Purkinje cell (primary cell): ENCODE measurements at places on chromosomes 7 and 10. TPM values are rescaled to one million over a fixed set of nuclear protein-coding genes. Genes with fewer than 3 reads are reported as not detected.

Gene TRPV5
- not detected in 2 replicates for polyA plus RNA-seq

Gene TMEM236
- polyA plus RNA-seq, result 0.13 TPM in 1 of 2 replicates, not detected in the other

Gene SRGN
- polyA plus RNA-seq, result 6.8 and 12.5 TPM in 2 replicates

Gene FGFR2
- 38.5 and 53.3 TPM in 2 replicates for polyA plus RNA-seq

Gene GLI3
- 0.46 and 0.65 TPM in 2 replicates for polyA plus RNA-seq

Gene FAM131B
- polyA plus RNA-seq, result 0.35 and 3.6 TPM in 2 replicates

Gene SFTPD
- polyA plus RNA-seq, result 2.0 and 3.8 TPM in 2 replicates

Gene CALHM3
- polyA plus RNA-seq, result not detected in 2 replicates

Gene ADIRF
- 3.3 and 4.2 TPM in 2 replicates for polyA plus RNA-seq

Gene AOC1
- polyA plus RNA-seq, result not detected in 2 replicates

Gene EPHA1
- polyA plus RNA-seq, result not detected in 2 replicates

Gene CACNA2D1
- 3.9 and 11.5 TPM in 2 replicates for polyA plus RNA-seq

Gene RPA3
- 168 and 197 TPM in 2 replicates for polyA plus RNA-seq

Gene ZNF804B
- 0.08 TPM in 1 of 2 replicates, not detected in the other for polyA plus RNA-seq

Gene TMEM176B
- 2.5 TPM in 1 of 2 replicates, not detected in the other for polyA plus RNA-seq

Gene OR6V1
- polyA plus RNA-seq, result 1.2 TPM in 1 of 2 replicates, not detected in the other

Gene PAPOLB
- polyA plus RNA-seq, result 0.13 TPM in 1 of 2 replicates, not detected in the other

Gene TRIM73
- polyA plus RNA-seq, result 0.27 TPM in 1 of 2 replicates, not detected in the other

Gene HTR5A
- polyA plus RNA-seq, result 60.9 and 79.7 TPM in 2 replicates

Gene PTER
- polyA plus RNA-seq, result 0.78 and 26.3 TPM in 2 replicates

Gene RAMP3
- polyA plus RNA-seq, result 0.24 and 0.86 TPM in 2 replicates

Gene DLD
- polyA plus RNA-seq, result 165 and 232 TPM in 2 replicates

Gene SUFU
- polyA plus RNA-seq, result 0.47 and 0.94 TPM in 2 replicates

Gene MYH16
- not detected in 2 replicates for polyA plus RNA-seq
